ENCODE measurements at places on chromosomes 16 and 17. TPM values are rescaled to one million over a fixed set of nuclear protein-coding genes. Genes with fewer than 3 reads are reported as not detected.

KRT15 gene
- 18.9 TPM for total RNA-seq

CTF1 gene
- 0.33 TPM for total RNA-seq

MYH2 gene
- total RNA-seq, result not detected

CCT6B gene
- total RNA-seq, result 0.84 TPM
